ENCODE measurements at places on chromosomes 1 and 21.

DNA sequence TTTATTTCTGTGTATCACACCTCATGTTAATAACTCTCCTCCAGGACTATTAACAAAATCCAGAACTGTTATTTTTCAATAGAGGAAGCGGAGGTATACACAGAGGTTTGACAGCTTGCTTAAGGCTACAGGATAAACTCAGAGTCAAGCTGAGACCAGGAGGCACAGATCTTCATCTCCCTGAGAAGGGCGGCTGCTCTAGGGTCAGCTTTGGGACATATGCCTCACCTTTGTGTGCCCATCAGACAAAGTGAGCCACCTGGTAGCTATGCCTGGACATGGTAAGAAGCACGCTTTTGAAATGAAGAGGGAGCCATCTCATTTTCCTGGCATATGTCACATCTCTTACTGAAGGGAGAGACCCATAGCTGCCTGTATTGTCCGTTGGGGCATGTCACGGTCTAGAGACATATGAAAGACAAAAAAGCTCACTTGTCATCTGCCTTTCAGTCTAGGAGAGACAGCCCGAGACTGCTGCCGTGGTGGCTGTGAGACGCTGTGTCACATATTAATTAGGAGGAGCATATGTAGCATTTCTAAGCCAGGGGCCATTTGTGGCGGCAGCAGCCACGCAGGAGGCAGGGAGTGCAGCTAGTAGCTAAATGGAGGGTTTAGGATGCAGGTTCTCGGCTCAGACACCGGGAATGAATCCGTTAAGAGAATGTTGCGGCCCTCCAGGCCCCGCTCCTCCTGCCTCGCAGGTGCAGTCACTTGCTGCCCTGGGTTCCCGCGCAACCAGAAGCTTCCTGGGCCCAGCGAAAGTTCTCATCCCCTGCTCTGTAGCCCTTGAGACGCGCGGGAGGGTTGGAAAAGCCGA, 161.3 kb upstream of the C1orf21 start:
- no peak for DNase-seq

GRCh38 chr1:42456754-42457089, 379 bp downstream of the PPCS start:
- no peak for DNase-seq

- no peak for DNase-seq
Measured at GRCh38 chr1:221782970-221783369, 41.1 kb upstream of the DUSP10 start.

DNA sequence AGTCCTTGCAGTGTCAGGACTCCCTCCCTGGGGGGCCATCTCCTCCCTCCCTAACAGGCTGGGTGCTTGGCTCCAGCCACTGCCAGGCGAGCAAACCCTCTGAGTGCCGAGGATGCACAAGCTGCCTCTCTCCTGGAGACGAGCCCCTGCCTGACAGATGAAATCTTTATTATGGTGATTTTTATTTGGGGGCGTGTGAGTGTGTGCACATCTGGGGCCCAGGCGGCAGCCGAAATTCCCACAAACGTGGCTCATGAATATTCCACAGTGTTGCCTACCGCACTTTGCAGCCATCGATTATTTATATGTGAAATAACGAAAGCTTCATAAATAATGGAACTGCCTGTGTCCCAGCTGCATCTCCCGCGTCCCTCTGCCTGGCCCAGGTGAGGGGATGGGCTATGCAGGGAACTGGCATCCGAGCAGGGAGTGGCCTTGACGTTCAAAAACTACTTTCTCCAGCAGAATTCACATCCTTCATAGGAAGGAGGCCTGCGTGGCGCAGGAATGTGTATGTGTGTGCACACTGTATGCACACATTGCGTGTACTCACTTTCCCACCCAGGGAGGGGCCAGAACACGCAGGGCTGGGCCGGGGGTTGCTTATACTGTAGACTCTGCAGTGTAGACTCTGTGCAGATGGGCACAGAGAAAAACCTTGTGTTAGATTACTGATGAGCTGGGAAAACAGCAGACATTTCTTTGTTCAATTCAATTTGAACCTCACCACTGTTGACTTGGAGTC, 73.1 kb downstream of the UBIAD1 start:
- DNase-seq: no peak

- no peak for DNase-seq
Measured at GRCh38 chr1:72003092-72003491, 279.2 kb downstream of the NEGR1 start.

DNA sequence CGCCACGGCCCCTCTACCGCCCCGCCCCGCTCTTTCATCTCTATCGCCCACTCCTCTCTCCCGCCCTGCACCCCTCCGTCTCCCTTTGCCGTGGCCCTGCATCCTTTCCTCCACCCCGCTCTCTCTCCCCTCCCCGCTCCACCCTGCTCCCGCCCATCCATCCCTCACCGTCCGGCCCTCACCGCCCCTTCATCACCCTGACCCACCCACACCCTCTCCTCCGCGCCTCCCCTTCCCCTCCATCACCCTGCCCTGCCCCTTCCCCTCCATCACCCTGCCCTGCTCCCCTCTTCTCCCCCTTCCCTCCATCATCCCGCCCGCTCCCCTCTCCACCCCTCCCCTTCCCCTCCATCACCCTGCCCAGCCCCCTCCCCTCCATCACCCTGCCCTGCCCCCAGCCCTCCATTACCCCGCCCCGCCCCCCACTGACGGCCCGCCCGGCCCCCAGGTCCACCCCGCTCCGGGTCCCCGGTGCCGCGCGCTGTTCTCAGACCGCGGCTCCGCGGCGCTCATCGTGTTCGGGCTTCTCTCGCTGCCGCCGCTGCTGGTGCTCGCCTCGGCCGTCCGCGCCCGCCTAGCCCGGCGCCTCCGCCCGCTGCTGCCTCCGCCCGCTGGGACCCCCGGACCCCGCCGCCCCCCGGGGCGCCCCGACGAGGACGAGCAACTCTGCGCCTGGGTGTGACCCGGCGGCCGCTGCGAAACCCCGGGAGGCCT, 6.2 kb upstream of the ANKRD65 start:
- no peak for DNase-seq

DNA sequence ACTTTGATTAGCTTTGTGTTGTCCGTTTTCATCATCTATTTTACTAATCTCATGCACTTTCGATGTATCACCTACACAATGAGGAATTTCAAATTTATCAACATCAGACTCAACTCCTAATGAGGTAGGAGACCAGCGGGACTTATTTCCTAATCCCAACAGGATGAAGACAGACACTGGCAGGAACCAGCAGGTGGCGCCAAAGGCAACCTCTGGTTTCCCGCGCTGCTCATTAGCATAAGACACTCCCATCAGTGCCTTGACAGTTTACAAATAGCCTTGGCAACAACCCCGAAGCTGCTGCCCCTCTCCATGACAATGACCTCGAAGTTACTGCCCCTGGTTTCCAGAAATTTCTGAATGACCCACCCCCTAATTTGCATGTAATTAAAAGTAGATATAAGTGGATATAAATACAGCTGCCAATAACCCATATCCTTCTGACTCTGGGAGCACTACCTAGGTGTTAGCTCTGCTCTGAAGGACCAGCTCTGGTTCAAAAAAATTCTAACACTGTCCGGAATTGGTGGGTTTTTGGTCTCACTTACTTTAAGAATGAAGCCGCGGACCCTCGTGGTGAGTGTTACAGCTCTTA, 974.8 kb downstream of the ADGRL2 start:
- DNase-seq: no peak

- no peak for DNase-seq
Measured at GRCh38 chr1:49541096-49541752, 482.5 kb downstream of the AGBL4 start.

DNA sequence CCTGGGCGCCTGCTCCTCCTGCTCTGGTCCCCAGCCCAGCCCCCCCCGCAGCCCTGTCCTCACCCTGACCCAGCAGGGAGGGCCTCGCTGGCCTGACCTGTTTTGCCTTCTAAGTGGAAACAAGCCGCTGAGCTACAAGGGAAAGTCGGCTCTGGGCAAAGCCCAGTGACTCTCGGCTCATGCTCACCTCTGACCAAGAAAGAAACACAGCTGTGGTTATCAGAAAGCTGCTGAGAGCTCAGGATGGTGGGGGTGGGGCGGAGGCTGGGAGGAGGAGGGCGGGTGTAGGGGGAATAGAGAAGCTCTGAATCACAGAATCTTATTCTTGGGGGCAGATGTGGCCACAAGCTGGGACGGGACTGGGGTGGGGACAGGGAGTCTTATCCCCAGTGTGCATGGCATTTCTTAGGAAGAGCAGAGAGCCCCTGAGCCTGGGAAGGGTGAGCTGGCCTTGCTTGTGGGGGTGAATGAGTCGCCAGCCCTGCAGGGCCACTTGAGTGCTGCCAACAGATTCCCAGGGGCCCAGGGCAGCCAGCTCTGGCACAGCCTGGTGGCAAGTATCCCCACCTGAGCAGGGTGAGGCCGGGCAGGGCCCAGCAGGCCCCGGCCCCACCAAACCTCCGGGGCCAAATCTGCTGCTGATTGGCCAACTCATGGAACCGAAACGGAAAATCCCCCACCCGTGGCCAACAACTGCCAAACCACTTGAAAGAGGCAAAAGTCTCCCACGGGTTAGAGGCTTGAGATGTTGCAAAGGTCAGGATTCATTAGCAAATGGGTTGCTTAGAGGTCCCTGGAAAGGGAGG, 120.6 kb downstream of the SPSB1 start:
- no peak for DNase-seq

DNA sequence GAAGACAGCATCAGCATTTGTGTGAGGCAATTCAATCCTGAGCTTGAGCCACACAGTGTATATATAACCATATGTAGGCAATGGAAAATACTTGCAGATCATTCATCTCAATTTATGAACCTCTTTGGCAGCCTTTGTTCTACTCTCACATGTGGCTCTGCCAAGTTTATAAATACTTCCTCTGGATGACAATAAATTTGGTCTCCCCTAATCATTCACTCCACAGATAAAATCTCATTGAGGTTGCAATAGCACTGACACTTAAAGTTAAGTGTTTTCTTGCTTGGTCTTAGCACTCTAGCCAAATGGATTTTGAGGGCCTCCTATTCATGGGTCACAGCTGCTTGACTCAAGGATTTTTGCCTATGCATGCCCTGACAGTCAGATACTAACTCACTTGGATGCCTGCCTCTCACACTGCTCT, 136.6 kb upstream of the VANGL1 start:
- no peak for DNase-seq

GRCh38 chr1:206696812-206697585, 12.3 kb downstream of the MAPKAPK2 start:
- no peak for DNase-seq

DNA sequence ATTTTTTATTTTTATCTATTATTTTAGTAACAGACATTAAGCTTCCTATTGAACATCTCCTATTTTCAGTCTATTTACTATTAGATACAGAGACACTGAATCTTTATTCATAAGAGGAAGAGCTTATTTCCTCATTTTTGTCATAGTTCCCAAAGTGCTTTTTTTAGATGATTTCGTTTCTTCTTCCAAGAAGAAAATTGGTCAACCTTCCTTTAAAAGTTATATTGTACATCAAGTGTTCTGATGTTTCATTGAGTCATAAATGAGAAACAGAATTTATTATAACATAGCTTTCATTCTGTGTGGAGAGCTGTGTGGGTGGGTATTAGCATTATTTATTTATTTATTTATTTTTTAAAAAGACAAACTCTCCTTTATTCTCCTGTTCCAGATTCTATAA, 50.6 kb upstream of the BACH1 start:
- DNase-seq: no peak

GRCh38 chr1:219529116-219529515, 83.8 kb downstream of the ZC3H11B start:
- DNase-seq: no peak

DNA sequence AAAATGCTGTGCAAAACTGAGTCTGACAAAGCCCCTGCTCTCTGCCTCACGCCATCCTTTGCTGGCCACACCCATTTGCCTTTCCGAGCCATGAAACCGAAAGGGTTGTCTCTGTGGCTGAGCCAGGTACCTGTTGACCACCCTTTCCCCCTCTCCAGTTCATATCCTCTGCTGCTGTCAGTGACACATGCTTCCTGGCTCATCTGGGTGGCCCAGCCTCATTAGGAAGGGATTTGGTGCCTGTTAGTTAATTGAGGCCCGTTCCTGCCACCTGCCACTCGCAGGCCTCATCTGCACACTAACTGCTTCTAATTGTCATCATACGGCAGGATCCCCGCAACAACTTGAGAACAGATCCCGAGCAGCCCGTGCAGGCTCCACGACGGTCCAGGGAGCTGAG, 79.2 kb downstream of the OLIG1 start:
- DNase-seq: no peak

DNA sequence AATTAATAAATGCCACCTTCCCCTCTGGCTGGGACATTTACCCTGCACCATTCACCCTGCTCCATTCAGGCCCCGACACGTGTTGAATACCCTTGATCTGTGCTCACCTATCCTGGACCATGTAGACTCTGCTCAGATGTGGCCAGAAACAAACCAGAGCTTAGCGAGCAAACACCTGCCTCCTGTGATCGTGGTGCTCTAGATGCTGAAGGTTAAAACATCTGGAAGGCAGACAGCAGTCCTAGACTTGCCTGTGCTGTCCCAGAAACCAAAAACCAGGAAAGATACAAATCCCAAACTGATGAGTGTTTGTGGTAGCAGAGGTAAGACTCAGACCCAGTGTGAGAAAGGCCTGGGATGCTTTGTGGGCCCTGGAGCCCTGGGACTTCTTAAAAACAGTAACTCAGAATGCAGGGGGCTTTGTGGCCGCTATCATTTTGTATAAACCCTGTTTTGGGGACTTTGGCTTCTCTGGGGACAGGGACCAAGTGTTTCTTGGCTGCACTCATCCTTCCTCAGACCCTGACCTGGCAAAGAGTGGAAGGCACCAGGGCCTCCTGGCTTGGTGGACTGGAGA, 99.6 kb downstream of the DMRTB1 start:
- DNase-seq: no peak

- no peak for DNase-seq
Measured at GRCh38 chr1:62327360-62328055, 8.3 kb upstream of the KANK4 start.

- no peak for DNase-seq
Measured at GRCh38 chr1:4006676-4007374, 106.8 kb upstream of the C1orf174 start.

DNA sequence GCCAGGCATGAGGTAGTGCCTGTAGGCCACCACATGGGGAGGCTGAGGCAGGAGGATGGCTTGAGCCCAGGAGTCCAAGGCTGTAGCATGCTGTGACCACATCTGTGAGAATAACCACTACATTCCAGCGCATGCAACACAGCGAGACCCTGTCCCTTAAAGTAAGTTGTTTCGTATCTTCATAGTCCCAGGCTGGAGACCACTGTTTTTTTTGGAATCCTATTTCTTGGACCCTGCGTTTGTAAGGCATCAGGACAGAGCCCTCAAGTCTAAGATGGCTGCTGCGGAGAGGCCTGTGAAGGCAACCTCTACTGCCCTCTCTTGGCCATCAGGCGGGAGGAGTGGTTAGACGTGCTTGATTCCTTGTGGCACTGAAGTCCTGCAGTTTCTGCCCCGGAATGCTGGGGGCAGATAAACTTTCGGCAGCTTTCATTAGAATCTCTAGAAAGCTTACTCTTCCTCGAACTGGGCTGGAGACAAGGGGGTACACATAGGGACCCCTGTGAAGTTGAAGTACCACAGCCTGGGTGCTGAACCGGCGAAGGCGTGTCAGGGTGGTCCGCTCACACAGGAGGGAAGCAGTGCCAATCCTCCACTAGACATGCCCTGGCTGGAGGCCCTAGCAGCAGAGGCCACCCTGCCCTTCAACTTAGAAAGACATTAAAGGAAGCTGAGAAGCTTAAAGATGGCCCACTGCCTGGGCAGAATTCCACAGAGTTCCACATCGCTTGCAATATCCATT, 36.6 kb downstream of the RABIF start:
- no peak for DNase-seq

GRCh38 chr1:11735531-11735853, 444 bp upstream of the AGTRAP start:
- no peak for DNase-seq
